ENCODE measurements at places on chromosomes 6 and 20.

DNA sequence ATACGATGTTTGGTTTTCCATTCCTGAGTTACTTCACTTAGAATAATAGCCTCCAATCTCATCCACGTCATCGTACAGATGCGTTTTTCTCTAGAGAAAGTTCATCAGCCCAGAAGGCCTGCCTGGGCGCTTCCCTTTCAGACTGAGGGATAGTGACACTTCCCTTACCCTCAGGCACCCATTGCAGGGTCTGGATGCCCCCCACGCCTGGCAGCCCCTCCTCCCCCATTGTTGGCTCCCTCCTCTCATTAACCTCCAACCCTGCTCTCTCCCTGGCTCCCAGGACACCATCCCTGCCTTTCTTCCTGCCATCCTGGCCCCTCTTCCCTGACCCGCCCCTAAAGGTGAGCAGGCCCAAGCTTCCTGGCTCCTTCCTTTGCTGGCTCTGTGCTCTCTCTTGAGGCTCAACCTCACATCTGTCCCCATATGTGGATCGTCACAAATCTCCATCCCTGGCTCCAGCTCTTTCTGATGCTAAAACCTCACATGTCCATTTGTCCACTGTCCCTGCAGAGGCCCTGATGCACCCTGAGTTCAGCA is 145.2 kb downstream of the SYCP2 start:
- no peak for DNase-seq

DNA sequence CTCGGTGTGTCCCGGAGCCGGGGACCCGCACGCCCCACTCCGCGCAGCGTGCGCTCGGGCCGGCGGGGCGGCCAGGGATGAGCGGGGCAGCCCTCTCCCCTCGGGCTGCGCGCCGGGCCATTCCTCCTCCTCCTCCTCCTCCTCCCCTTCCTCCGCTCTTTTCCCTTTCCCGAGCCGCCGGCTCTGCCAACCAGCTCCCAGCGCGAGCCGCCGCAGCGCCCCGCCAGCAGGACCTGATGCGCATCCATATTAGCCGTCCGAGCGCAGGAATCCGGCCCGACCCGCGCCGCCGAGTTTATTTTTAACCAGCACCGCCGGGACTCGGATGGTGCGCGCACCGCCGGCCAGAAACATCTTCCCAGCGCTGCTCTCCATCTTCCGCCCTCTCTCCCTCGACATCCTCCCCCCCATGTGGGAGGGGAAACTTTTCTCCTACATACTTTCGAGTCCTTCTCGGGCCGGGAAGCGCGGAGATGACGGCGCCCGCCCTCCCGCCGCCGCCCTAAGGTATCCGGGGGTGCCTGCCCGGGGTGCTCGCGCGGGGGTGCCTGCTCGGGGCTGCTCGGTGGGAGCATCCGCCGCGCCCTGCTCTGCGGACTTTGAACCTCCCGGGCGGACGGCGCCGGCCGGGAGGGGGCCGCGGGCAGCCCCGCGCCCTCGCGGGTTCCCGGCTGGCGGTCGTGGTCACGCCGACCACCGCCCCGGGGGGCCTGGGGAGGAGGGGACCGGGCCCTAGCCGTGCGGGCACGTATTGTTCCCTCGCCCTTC is 619 bp downstream of the RREB1 start:
- peak; percentile 18 for DNase-seq

GRCh38 chr6:39189915-39190544 is 39.2 kb downstream of the KCNK5 start:
- DNase-seq, result no peak

GRCh38 chr6:154298297-154298696 is 58.3 kb downstream of the IPCEF1 start:
- DNase-seq, result no peak

- no peak for DNase-seq
These were observed 558.7 kb downstream of the LMBRD1 start for GRCh38 chr6:69238067-69238466.

DNA sequence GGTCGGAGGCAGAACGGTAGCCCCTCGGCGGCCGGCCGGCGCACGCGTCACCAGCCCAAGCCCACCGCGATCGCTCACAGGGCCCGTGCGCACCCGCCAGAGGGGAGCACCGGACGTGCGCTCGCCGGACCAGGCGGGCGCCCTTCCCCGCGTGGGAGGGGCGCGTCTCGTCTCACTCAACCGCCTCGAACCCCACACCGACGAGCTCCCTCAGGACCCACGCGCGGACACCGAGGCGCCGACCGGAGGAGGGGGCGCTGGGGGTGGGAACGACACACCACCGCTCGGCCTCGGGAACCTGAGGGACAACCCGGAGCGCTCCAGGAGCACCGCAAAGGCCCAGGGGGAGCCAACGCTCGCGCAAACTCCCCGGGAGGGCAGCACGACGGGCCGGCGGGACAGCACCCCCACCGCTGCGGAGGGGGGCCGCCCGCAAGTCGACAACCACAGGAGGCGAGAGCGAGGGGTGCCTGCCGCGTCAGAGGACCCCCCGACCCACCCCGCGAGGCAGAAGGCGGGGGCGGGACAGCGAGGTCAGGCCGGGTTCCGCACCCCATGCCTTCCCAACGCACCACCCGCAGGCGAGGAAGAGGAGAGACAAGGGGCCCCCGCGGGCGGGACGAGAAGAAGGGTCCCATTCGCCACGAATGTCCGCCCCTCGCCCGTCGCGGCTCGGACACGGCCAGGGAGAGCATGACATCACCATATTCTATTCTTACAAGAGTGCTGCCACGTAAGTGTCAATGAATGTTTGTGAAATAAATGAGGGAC is 512.7 kb upstream of the ZNF337 start:
- no peak for DNase-seq

DNA sequence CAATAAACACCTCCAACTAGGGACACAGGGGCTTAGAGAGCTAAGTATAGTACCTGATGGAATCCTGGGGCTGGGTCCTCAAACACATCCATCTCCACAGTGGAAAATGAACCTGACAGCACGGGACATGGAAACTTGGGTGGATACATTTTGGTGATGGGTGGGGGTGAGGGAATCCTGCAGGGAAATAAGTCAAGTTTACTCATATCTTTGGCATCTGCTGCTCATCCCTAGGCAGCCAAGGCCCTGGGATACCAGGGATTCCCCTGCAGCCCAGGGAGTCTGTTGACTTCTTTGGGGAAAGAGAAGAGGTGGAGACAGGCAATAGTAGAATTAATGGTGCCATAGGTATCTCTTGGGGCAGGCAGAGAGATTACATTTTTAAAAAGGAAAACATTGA is 6.6 kb downstream of the APOBEC2 start:
- DNase-seq, result no peak

- no peak for DNase-seq
These were observed 138.0 kb upstream of the RREB1 start for GRCh38 chr6:6969761-6970223.

- DNase-seq, result peak; percentile 54
These were observed 59.4 kb downstream of the GFOD1 start for GRCh38 chr6:13427801-13428582.

GRCh38 chr6:30156262-30156599 is 4.8 kb downstream of the TRIM10 start:
- DNase-seq, result no peak

GRCh38 chr6:127317388-127318128 is 25.9 kb downstream of the ECHDC1 start:
- no peak for DNase-seq

- no peak for DNase-seq
These were observed 630 bp downstream of the PPP1R3G start for GRCh38 chr6:5085648-5086293.

DNA sequence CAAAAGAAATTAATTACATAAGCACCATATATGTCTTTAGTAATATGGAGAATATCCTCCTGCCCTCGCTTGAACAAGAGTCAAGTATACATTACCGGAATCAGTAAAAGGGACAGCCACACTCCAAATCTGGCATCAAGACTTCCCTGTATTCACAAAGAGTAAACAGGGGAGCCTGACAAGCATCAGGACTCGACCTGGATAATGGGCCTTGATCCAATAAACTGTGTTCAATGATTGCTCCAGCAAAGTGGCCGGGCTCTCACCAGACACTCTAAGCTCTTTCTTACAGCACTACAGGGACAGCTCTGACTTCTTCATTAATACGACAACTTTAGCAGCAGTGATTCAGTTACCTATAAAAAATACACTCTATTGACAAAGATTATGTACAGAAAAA is 307.9 kb upstream of the POU3F2 start:
- DNase-seq, result no peak

- DNase-seq, result no peak
These were observed 85.5 kb upstream of the ZNF217 start for GRCh38 chr20:53678990-53679596.

DNA sequence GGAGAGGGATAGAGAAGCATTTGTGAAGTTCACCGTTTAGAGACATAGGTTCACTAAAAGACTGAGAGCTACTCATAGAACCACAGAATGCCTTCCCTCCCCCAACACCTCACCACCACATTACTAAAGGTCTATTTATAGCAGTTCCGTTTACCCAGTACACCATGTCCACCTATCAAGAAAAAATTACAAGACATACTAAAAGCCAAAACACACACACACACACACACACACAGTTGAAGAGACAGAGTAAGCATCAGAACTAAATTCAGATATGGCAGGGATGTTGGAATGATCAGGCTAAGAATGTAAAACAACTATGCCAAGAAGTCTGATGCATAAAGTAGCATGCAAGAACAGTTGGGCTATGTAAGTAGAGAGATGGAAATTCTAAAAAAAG is 52.3 kb downstream of the SLC22A3 start:
- DNase-seq, result no peak
